ENCODE measurements at places on chromosomes 6 and 20.

DNA sequence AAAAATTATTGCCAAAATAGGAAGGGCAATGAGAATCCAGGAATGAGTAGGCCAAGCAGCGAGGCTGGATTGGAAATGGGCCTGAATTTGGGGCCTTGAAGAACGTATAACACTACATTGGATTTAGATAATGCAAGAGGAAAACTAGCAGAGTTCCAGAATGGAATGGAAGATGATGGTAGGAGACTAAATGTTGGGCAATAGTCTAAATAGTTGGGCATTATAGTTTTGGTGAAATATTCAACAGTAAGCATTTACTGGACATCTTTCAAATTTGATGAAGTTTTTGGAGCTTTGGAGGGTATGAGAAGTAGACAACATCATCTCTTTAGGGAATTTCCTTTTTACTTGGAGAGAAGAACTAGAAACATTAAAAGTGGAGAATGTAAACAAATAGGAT lies 3.4 kb upstream of the JARID2 start:
- no peak for DNase-seq

- DNase-seq: no peak
Measured at GRCh38 chr6:99138445-99138844, 190.7 kb upstream of the FBXL4 start.

GRCh38 chr6:157430834-157431233 lies 49.8 kb downstream of the ZDHHC14 start:
- no peak for DNase-seq

- DNase-seq: no peak
Measured at GRCh38 chr6:119096721-119097565, 18.5 kb upstream of the FAM184A start.

- DNase-seq: no peak
Measured at GRCh38 chr6:43992126-43992663, 135.1 kb downstream of the MRPL14 start.

DNA sequence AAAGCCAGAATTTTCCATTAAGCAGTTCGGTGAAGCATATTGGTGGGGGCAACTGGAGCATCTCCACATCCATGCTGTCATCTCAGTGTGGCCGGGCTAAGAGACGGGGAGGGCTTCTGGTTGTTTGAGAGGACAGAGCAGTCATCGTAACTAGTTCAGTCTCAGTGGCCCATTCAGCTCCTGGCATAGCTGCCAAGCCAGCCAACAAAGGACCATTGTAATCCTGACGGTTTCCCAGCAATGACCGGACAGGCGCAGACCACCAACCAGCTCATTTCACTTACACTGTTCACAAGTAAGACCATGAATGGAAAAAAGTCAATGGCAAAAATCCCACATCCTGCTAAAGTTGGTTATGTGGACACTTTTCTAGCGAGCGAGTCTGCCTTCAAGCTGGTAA lies 14.9 kb upstream of the HDDC2 start:
- no peak for DNase-seq

- no peak for DNase-seq
Measured at GRCh38 chr20:38842558-38842981, 37.1 kb downstream of the PPP1R16B start.

- peak; percentile 30 for DNase-seq
Measured at GRCh38 chr6:138107078-138107751, at the start of gene PERP. Gene PERP (minus strand): TSS chr6:138107419. CDS start chr6:138107340, 79 bp downstream.

GRCh38 chr6:7939864-7940228 lies 29.3 kb upstream of the TXNDC5 start:
- DNase-seq: no peak

GRCh38 chr6:39322306-39322850 lies at the start of gene KCNK16:
Gene KCNK16 (minus strand): TSS chr6:39322702. CDS start chr6:39322540, 162 bp downstream.
- DNase-seq: peak; percentile 63

GRCh38 chr6:148192310-148192709 lies 150.3 kb upstream of the SASH1 start:
- no peak for DNase-seq

GRCh38 chr20:49705358-49705757 lies 8.3 kb downstream of the B4GALT5 start:
- DNase-seq: no peak

DNA sequence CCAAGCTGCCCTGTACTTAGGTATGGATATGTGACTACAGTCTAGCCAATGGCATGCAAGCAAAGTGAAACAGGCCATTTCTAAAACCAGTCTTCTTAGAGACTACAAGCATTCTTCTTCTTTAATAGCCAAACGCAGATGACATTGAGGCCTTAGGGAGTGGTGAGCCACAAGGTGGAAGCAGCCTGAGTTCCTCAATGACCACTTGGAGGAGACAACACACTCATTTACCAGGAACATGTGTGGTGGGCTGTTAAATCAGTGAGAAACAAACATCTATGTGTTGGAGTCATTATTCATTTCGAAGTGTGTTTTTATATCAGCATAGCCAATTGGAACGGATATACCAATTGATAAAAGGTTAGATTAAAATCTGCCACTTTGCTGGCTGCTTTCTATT lies 122.0 kb downstream of the GFRAL start:
- no peak for DNase-seq

DNA sequence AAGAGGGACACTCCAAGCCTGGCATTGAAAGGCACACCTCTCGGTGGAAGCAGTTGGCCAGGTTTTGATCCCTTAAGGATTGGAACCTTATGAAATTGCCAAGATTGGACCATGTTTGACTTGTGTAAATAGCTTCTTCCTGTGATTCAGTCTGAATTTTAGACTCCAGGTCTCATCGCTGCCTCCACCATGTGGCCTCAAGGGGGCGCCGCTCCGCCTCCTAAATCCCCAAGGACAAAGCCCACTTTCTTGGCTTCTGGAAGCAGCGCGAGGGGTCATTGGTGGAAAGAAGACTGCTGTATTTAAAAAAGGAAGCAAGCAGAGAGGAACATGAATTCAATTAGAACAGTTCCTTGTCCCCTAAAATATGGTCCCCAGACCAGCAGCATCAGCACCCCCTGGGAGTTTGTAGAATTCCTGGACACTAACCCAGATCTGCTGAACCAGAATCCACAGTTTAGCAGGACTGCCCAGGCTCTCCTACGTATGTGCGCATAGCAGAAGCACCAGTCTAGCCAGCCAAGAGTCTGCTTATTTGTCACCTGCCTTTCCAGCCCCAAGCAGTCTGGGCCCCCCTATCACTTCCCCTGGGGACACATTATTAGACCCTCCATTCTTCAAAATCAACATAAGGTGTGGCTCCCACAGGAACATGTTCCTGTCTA lies 108.5 kb downstream of the LY86 start:
- peak; percentile 11 for DNase-seq

DNA sequence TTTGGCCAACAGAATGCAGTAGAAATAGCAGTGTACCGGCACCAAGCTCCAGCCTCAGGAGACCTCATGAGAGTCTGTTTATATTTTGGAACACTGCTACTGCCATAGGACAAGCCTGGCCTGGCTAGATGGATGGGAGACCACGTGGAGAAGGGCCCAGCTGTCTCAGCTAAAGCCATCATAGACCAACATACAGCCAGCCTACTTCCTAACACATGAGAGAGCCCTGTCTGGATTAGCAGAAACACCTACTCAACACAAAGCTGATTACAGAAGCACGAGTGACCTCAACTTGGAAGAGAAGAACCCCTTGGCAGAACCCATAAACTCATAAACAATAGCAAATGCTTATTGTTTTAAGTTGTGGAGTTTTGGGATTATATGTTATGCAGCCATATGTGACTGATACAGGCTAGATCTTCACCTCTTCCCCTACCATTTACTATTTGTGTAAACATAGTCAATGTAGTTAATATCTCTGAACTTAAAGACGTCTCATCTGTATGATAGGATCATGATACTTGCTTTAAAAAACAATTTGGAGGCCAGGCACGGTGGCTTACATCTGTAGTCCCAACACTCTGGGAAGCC lies 199.4 kb upstream of the ZNF217 start:
- no peak for DNase-seq

DNA sequence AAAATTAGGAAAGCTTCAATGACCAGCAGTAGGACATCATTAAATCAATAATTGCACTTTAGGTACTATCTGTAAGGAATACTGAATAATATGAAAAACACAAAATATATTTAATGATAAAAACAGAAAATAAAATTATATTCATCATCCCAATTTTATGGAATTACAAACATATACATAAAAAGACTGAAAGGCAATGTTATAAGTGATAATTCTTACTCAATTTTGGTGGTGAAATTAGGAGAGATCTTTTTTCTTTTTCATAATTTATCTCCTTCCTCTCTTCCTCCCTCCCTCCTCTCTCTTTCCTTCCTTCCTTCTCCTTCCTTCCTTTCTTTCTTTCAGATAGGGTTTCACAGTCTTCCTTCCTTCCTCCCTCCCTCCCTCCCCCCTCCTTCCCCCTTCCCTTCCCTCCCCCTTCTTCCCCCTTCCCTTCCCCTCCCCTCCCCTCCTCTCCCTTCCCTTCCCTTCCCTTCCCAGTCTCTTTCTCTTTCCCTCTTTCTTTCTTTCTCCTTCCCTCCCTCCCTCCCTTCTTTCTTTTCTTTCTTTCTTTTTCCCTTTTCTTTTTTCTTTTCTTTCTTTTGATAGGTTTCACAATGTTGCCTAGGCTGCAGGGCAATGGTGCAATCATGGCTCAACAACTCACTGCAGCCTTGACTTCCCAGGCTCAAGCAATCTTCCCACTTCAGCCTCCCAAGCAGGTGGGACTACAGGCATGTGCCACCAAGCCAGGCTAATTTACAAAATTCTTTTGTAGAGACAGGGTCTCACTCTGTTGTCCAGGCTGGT lies 36.8 kb downstream of the RSPH3 start:
- DNase-seq: no peak

GRCh38 chr20:58140787-58141425 lies 87.5 kb downstream of the ANKRD60 start:
- no peak for DNase-seq

GRCh38 chr6:56370127-56370540 lies 122.8 kb upstream of the COL21A1 start:
- DNase-seq: peak; percentile 98

GRCh38 chr6:1970151-1970561 lies 275.2 kb downstream of the GMDS start:
- DNase-seq: peak; percentile 64

- DNase-seq: peak; percentile 55
Measured at GRCh38 chr6:44133003-44133931, 5.9 kb downstream of the TMEM63B start.

DNA sequence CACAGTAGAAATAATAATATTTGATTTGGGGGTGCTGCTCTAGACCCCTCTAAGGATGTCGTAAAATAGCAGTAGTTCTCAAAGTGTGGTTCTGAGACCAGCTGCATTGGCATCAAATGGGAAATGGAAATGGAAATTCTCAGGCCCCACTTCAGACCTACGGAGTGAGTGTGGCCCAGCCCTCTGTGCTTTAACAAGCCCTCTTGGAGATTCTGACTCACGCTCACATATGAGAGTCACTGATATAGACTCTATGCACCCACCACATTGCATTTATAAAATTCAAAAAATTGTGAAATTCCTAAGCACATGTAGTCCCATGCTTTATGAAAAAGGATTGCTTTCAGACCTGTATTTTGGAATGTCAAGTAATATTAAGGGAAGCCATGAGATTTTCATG lies 14.2 kb upstream of the PPP1R16B start:
- DNase-seq: no peak

DNA sequence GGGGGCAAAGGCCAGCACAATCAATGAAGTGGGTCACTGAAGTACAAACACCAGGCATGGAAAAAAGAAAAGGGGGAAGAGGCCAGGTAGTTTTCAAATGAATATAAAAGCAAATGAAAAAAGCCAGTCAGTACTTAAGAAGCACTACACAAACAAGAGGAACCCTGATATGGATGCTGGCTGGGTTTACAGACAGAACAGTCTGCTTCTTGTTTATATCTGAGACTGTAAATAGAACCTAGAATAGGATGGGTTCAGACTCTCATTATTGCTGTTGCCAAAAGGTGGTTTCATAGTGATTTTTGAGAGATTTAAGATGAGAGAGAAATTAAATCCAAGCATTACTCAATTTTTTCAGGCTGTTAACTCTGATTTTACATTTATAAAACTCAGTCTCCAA lies 24.1 kb downstream of the USP45 start:
- no peak for DNase-seq

GRCh38 chr6:88808381-88808780 lies 155.0 kb downstream of the RNGTT start:
- DNase-seq: no peak

GRCh38 chr6:21437581-21437980 lies 156.0 kb upstream of the SOX4 start:
- no peak for DNase-seq

DNA sequence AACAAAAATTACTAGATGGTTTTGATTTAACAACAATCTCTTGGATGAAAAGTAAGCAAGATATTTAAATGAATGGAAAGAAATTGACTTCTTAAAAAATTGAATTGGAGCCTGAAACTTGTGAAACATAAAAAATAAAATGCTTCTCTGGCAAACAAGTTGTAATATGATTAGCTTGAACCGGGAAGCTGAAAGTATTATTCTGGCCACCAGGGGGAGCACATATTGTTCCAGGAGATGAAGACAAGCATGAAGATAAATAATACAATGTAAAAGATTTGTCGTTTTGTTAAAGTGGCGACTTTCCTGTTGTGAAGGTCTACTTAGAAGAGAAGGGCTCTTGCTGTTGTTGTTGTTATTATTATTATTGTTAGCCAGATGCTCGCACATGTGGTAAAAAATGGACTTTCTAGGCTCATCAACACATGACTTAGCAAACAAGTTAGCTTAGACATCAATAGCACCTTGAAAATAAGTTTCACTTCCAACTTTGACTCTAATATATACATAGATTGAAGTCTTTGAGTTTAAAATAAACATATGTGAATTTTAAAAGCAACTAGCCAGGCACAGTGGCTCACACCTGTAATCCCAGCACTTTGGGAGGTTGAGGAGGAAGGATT lies 14.2 kb downstream of the PAX1 start:
- peak; percentile 67 for DNase-seq

GRCh38 chr6:4377603-4378002 lies 242.2 kb upstream of the ECI2 start:
- DNase-seq: no peak

DNA sequence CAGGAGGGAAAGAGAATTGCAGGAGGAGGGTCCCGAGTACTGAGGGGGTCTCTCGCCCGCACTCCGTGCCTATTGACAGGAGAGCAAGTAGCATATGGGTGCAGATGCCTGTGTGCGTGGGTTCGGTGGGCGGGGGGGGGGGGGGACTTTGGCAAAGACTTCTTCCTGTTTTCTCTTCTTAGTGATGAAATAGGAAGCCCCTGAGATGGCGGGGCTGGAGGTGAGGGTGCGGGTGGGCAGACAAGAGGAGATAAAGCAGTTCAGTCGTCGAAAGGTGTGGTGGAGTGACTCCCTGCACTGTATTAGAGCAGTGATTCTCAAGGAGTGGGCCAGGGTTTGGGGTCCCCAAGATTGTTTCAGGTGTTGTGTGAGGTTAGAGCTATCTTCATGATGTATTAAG lies 3.7 kb downstream of the NAA20 start:
- DNase-seq: no peak

DNA sequence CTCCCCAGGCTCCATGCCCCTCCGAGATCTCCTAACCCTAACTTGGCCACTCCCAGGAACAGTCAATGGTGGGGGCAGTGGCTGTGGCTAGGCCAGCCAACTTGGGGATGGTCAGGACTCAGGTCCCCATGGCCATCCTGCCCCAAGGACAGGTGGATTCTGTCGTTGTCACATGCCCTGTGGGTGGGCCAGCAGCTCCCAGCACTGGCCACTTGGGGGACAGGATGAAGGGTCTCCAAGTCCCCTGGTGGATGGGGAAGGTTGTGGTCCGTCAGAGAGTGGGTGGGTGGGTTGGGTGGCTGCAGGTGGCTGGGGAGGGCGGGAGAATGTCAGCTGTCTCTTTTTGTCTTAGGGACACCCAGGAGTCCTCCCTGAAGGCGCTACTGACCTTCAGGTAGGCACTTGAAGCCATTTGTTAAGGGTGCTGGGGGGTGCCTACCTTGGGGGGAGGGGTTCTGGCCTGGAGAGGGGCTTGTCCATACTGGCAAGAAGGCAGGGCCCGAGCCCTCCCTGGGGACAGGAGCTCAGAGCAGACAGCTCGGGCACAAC lies 5.5 kb downstream of the COL9A3 start:
- no peak for DNase-seq

Data from NCI-H510A treated with DMSO at 0.1 percent for 48 hours (cell line).